ENCODE measurements at places on chromosomes 6 and 20. TPM values are rescaled to one million over a fixed set of nuclear protein-coding genes. Genes with fewer than 3 reads are reported as not detected.

TXLNB gene
- total RNA-seq: not detected

GTF3C6 gene
- total RNA-seq: 115 TPM

GRM1 gene
- total RNA-seq: not detected

TRIM38 gene
- 1.9 TPM for total RNA-seq

RGL2 gene
- 12.5 TPM for total RNA-seq

Data from A549 treated with dexamethasone at 1 μM for 4 hours (cell line).